Activated naive CD4-positive, alpha-beta T cell treated with anti-CD3 and anti-CD28 coated beads for 36 hours (primary cell): ENCODE measurements at places on chromosomes 11 and 22. TPM values are rescaled to one million over a fixed set of nuclear protein-coding genes. Genes with fewer than 3 reads are reported as not detected.

Gene PATE4
- not detected for total RNA-seq

Gene B4GALNT4
- total RNA-seq = 4.1 TPM

Gene FGF3
- not detected for total RNA-seq

Gene TPBGL
- total RNA-seq = not detected

Gene MRGPRE
- total RNA-seq = not detected

Gene C22orf31
- total RNA-seq = not detected

GRCh38 chr11:119015054-119015611 lies 3.0 kb downstream of the RPS25 start:
- no peak for DNase-seq
- peaks cover 60% of the 10 kb centered on the region for H3K36me3 ChIP-seq
- peak overlapping the region; percentile 39 for H3K4me3 ChIP-seq
- H3K27me3 ChIP-seq = no peaks in the 10 kb centered on the region
- H3K27ac ChIP-seq = peak overlapping the region; percentile 99
- H3K4me1 ChIP-seq = peaks cover 40% of the 10 kb centered on the region

DNA sequence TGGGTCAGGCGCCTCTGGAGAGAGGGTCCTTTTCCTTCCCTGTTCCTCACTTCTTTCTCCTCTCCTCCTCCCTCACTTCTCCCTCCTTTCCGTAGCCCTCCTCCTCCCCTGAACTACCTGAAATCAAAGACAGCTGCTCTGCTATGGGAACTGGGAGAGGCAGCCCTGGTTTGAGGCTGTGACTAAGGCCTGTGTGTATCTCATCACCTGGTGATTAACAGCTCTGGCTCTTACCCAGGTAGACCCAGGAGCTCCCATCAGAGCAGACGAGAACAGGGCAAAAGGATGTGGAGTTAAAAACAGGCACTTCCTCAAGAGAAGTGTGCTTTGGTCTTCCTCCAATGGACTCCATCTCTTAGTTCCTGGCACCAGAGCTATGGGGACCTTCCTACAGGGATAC lies 5.8 kb downstream of the ISX start:
- H3K27ac ChIP-seq = no peak overlapping the region
- no peaks in the 10 kb centered on the region for H3K4me1 ChIP-seq
- no peak for DNase-seq

- H3K4me1 ChIP-seq = no peaks in the 10 kb centered on the region
- no peak for DNase-seq
- H3K27me3 ChIP-seq = no peaks in the 10 kb centered on the region
- H3K36me3 ChIP-seq = no peaks in the 10 kb centered on the region
Measured at GRCh38 chr11:112589155-112589554, 328.5 kb upstream of the PLET1 start.

GRCh38 chr22:33787645-33788456 lies 132.4 kb downstream of the LARGE1 start:
- DNase-seq = no peak
- H3K27ac ChIP-seq = no peak overlapping the region
- H3K4me1 ChIP-seq = peaks cover 2% of the 10 kb centered on the region
- H3K4me3 ChIP-seq = no peak overlapping the region

DNA sequence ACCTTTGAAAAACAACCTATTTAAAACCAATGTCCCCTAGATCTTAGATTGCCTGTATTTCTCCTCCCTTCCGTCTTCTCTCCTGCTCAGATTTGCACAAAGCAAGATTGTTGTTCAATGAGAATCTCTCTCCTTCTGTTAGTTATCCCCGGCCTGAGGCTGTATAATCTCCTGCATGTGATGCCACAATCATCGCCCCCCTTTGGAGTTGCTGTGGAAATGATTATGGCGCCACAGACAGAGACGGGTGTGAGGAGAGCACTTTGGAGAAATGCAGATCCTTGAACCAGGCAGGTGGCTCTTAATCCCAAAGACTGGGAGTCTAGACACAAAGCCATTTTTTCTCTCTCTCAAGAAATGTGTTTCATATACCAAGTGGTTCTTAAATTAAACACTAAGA lies 941.3 kb downstream of the OPCML start:
- H3K27ac ChIP-seq = no peak overlapping the region
- no peaks in the 10 kb centered on the region for H3K4me1 ChIP-seq
- H3K4me3 ChIP-seq = no peak overlapping the region
- no peaks in the 10 kb centered on the region for H3K36me3 ChIP-seq
- no peak for DNase-seq
- H3K27me3 ChIP-seq = no peaks in the 10 kb centered on the region

DNA sequence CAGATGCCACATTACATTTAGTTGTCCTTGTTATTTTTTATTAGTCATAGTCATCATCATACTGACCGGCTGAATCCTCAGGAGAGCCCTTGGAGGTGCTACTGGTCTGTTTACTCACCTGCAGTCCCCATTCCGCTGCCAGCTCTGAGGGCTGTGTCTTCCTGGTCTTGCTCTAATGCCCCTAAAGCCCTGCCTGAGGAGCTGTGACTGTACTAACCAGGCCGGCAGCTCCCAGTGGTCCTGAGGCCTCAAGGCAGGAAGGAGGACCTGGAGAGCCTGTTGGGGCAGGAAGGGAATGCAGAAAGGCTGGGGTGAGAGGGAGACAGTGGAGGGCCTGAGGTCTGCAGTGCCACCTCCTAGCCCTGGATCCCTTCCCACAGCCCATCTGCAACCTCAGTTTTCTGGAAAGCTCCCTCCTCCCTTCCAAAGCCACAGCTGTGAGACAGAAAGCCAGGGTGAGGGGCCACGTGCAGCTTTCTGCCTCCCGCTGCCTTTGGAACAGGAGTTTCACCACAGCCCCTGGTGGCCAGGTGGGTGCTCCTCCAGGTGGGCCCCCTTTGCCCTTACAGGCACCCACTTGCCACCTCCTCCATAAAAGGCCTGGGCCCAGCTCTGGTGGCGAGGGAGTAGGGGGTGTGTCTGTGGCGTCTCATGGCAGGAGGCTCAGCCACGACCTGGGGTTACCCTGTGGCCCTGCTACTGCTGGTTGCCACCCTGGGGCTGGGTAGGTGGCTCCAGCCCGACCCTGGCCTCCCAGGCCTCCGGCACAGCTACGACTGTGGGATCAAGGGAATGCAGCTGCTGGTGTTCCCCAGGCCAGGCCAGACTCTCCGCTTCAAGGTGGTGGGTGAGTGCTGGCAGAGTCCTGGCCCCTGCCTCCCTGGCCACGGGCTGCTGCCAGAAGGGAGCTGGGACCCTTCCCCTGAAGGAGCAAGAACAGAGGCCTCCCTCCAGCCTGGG lies at the start of gene ZP1:
TSS of gene ZP1 (plus strand) at position 632 of the 960 bp plus-strand sequence. CDS start at position 652, 20 bp downstream.
- no peaks in the 10 kb centered on the region for H3K27me3 ChIP-seq
- no peak within 1 kb of the TSS for H3K4me3 ChIP-seq
- H3K27ac ChIP-seq = no peak within 1 kb of the TSS
- H3K36me3 ChIP-seq = no peaks in the 10 kb centered on the region
- DNase-seq = no peak
- no peaks in the 10 kb centered on the region for H3K4me1 ChIP-seq

DNA sequence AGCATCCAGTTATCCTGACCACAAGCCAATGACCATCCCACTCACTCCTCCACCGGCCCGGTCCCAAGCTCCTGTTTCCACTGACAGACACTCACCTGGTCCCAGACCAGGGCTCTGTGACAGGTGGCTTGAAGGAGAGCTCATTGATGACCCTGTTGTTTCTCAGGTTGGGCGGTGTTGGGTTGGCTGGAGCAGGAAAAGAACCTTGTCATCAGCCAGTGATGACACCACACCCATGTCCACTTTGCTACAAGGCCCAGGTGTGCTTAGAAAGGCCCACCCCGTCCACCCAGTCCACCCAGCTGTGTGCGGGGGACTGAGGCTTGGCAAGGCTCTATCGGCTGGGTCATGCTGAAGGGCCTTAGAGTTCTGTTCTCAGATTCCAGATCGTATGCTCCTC lies 42.9 kb downstream of the GAB4 start:
- no peaks in the 10 kb centered on the region for H3K36me3 ChIP-seq
- H3K4me3 ChIP-seq = no peak overlapping the region

GRCh38 chr22:49951000-49951677 lies 9.4 kb upstream of the PIM3 start:
- no peak overlapping the region for H3K4me3 ChIP-seq
- no peaks in the 10 kb centered on the region for H3K4me1 ChIP-seq
- no peak overlapping the region for H3K27ac ChIP-seq
- no peaks in the 10 kb centered on the region for H3K36me3 ChIP-seq
- no peaks in the 10 kb centered on the region for H3K27me3 ChIP-seq

GRCh38 chr11:118216621-118217481 lies 8.0 kb downstream of the JAML start:
- H3K36me3 ChIP-seq = peaks cover 36% of the 10 kb centered on the region
- peak; percentile 83 for DNase-seq
- H3K27ac ChIP-seq = peak overlapping the region; percentile 100
- H3K4me1 ChIP-seq = peaks cover 94% of the 10 kb centered on the region

DNA sequence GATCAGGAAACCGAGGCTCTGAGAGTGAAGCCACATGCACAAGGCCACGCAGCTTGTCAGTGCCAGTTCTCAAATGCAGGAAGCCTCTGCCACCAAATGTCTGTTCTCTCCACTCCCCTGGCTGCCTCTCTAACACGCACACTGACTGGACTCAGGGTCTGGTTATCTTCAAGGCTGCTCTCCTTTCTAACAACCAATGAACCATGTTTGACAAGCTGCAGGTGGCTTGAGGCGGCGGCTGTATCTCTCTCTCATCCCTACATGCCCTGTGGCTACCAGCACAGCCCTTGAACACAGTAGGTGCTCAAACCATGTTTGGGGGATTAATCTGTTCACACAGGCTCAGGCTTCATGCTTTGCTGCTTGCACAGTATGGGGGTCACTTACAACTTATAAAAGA lies 23.7 kb downstream of the MFNG start:
- H3K27me3 ChIP-seq = no peaks in the 10 kb centered on the region
- peaks cover 7% of the 10 kb centered on the region for H3K4me1 ChIP-seq
- no peak overlapping the region for H3K4me3 ChIP-seq
- no peak overlapping the region for H3K27ac ChIP-seq
- peaks cover 5% of the 10 kb centered on the region for H3K36me3 ChIP-seq
- no peak for DNase-seq

DNA sequence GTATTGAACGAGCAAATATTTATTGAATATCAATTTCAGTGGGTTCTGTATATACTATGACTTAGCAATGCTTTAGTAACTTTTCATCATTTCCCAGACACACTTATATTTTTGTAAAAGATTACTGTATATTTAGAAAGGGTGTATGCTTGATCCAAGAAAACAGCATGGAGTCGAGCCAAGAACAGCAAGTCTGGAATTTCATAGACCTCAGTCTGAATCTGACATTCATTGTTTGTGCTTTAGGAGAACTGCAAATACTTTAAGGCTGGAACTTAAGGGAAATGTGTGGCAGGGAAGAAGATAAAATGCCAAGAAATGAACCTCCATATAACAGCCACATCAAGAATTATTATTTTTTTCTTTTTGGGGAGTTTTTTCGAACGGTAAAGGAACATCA lies 1156.8 kb downstream of the LRRC4C start:
- no peaks in the 10 kb centered on the region for H3K27me3 ChIP-seq
- H3K4me3 ChIP-seq = no peak overlapping the region
- H3K27ac ChIP-seq = no peak overlapping the region
- DNase-seq = no peak
- no peaks in the 10 kb centered on the region for H3K4me1 ChIP-seq
